SJSA1 (cell line): ENCODE measurements at places on chromosomes 12 and 14. TPM values are rescaled to one million over a fixed set of nuclear protein-coding genes. Genes with fewer than 3 reads are reported as not detected.

Gene LACRT
- total RNA-seq, result not detected in 2 replicates

Gene DNAL1
- 5.0 and 16.2 TPM in 2 replicates for total RNA-seq

Gene MAPK1IP1L
- 20.4 and 74.8 TPM in 2 replicates for total RNA-seq

Gene ARID4A
- total RNA-seq, result 7.6 and 9.3 TPM in 2 replicates

Gene GPRC5A
- total RNA-seq, result 1.6 and 2.8 TPM in 2 replicates

Gene GLT1D1
- not detected in 2 replicates for total RNA-seq

Gene PLBD1
- not detected in 2 replicates for total RNA-seq

Gene GLS2
- total RNA-seq, result not detected in 2 replicates

Gene SERPINA12
- total RNA-seq, result not detected in 2 replicates

Gene EIF2S3B
- 0.34 and 0.53 TPM in 2 replicates for total RNA-seq

Gene DDIT3
- total RNA-seq, result 564 and 686 TPM in 2 replicates

Gene OTX2
- not detected in 2 replicates for total RNA-seq

Gene TNFAIP2
- total RNA-seq, result 28.4 and 43.0 TPM in 2 replicates

Gene CMA1
- total RNA-seq, result not detected in 2 replicates

Gene GPR162
- 0.16 TPM in 1 of 2 replicates, not detected in the other for total RNA-seq

Gene ACRBP
- not detected in 2 replicates for total RNA-seq

Gene FAM181A
- not detected in 2 replicates for total RNA-seq

Gene SLC10A1
- not detected in 2 replicates for total RNA-seq

Gene KRT79
- 0.08 and 1.1 TPM in 2 replicates for total RNA-seq

Gene PAH
- total RNA-seq, result not detected in 2 replicates

Gene PTGES3
- 84.7 and 112 TPM in 2 replicates for total RNA-seq

Gene ZNF410
- 49.2 and 63.1 TPM in 2 replicates for total RNA-seq

Gene C14orf180
- not detected in 2 replicates for total RNA-seq

Gene STAT2
- total RNA-seq, result 37.0 and 63.3 TPM in 2 replicates

Gene SERPINA10
- total RNA-seq, result not detected in 2 replicates

Gene HIGD1C
- total RNA-seq, result not detected in 2 replicates

Gene KRT75
- not detected in 2 replicates for total RNA-seq

Gene SLC6A12
- total RNA-seq, result not detected in 2 replicates

Gene CEBPE
- total RNA-seq, result not detected in 2 replicates

Gene COX8C
- total RNA-seq, result not detected in 2 replicates

Gene IL22
- not detected in 2 replicates for total RNA-seq

Gene PTPN6
- not detected in 2 replicates for total RNA-seq

Gene PTPRB
- total RNA-seq, result 3.0 and 4.5 TPM in 2 replicates

Gene CRY1
- total RNA-seq, result 36.8 and 38.4 TPM in 2 replicates

Gene PKP2
- 28.6 and 29.9 TPM in 2 replicates for total RNA-seq

Gene LYSET
- total RNA-seq, result 7.8 and 10.9 TPM in 2 replicates

Gene SCN8A
- 1.4 and 4.3 TPM in 2 replicates for total RNA-seq

Gene RNF212B
- total RNA-seq, result not detected in 2 replicates

Gene SLC25A47
- total RNA-seq, result not detected in 2 replicates

Gene AMDHD1
- 0.41 and 1.7 TPM in 2 replicates for total RNA-seq

Gene SLC41A2
- 1.7 TPM in 1 of 2 replicates, not detected in the other for total RNA-seq

Gene WNT1
- not detected in 2 replicates for total RNA-seq

Gene RPL10L
- total RNA-seq, result not detected in 2 replicates

Gene SOAT2
- not detected in 2 replicates for total RNA-seq

Gene RND1
- total RNA-seq, result not detected in 2 replicates

Gene PRB2
- total RNA-seq, result not detected in 2 replicates

Gene OAS2
- 0.26 and 0.85 TPM in 2 replicates for total RNA-seq

Gene ZCRB1
- 62.0 and 90.0 TPM in 2 replicates for total RNA-seq

Gene ASCL1
- not detected in 2 replicates for total RNA-seq

Gene KCNMB4
- 0.09 and 0.21 TPM in 2 replicates for total RNA-seq

Gene KLRD1
- total RNA-seq, result 0.08 TPM in 1 of 2 replicates, not detected in the other

Gene SPTB
- 1.1 and 2.0 TPM in 2 replicates for total RNA-seq

Gene SLCO1C1
- total RNA-seq, result 0.09 TPM in 1 of 2 replicates, not detected in the other

Gene COA8
- 12.1 and 43.4 TPM in 2 replicates for total RNA-seq

Gene SIX6
- total RNA-seq, result not detected in 2 replicates
